ENCODE measurements at places on chromosomes 11 and 22. TPM values are rescaled to one million over a fixed set of nuclear protein-coding genes. Genes with fewer than 3 reads are reported as not detected.

SCGB1A1 gene
- polyA plus RNA-seq = not detected

GLYATL1 gene
- 6.9 TPM for polyA plus RNA-seq

ANO5 gene
- 2.6 TPM for polyA plus RNA-seq

HORMAD2 gene
- not detected for polyA plus RNA-seq

ANKK1 gene
- polyA plus RNA-seq = not detected

CADM1 gene
- 74.4 TPM for polyA plus RNA-seq

PDXP gene
- 25.0 TPM for polyA plus RNA-seq

GPR83 gene
- 0.39 TPM for polyA plus RNA-seq

CASP1 gene
- polyA plus RNA-seq = 4.7 TPM

SLC22A6 gene
- not detected for polyA plus RNA-seq

APOBEC3F gene
- 10.0 TPM for polyA plus RNA-seq

DNAJB13 gene
- not detected for polyA plus RNA-seq

CACNA1I gene
- 0.21 TPM for polyA plus RNA-seq

APOL3 gene
- 0.79 TPM for polyA plus RNA-seq

RFPL3 gene
- polyA plus RNA-seq = not detected

KCNC1 gene
- polyA plus RNA-seq = 0.01 TPM
